ENCODE measurements at places on chromosomes 1 and 21.

- DNase-seq: no peak
Measured at GRCh38 chr1:23092447-23092846, 73.2 kb downstream of the KDM1A start.

DNA sequence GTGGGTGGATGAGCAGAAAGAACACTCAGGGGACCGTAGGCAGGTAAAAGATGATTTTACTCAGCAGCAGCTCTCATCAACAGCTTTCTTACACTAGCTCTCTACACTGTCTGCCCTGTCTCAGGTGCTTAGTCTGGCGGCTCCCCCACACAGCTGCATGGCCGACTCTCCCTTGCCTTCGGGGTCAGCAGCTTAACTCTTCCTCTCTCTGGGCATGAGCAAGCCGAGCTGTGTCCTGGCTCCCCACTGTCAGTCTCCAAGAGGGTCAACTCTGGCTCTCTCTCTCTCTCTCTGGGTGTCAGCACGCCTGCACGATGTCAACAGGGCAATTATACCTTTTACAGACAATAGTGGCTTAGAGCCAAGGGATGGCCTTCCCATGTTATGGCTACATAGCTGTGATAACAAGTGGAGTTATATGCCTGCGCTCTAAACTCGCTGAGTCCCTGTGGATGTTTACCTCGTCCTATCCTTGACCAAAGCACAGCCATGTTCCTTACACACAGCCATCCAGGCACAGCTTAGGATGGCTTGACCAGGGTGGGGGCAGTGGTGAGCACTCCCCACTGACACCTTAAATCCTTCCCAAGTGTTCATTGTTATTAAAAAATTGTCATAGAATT, 3.1 kb upstream of the BCL10 start:
- DNase-seq: no peak

DNA sequence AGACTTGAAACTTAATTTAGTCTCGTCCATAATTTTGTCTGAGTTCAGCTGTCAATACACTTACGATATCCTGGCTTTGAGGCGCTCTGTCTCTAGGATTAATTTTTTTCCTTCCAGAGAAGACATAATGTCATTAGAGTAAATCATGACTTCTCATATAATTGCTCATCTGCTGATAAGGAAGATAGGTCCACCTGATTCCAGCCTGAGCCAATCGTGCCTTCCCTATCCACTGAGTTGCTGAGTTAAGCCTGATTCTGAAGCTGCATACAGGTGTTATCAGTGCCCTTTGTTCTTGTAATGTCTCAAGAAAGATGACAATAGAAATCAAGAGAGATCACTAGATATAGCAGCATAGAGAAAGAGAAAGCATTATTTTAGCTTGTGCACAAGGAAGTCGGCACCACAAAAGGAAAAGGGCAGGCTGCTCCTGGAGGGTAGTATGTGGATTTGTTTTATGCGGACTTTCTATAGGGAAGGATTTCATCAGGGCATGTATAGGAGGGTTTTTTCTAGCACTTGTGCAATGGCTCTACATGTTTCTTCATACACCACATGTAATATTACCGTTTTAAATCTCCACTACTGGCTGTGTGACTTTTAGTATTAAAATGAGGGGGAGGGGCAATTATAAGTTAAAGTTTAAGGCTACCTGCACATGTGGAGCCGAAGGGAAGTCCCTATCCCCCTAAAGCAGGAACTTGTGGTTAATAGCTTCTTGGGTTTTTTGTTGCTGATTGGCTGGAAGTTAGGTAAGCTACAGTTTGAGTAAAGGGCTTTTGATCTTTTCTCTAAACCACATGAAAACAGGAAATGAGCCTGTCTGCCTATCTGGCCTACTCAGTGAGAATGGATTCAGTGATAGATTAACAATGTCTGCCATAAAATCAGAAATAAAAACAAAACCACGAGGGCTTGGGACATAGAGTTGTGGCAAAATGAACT, 133.4 kb downstream of the PLPPR5 start:
- no peak for DNase-seq

GRCh38 chr1:213274140-213274539, 223.1 kb downstream of the RPS6KC1 start:
- DNase-seq: no peak

GRCh38 chr1:9289711-9290485, 2.8 kb upstream of the SPSB1 start:
- peak; percentile 81 for DNase-seq

DNA sequence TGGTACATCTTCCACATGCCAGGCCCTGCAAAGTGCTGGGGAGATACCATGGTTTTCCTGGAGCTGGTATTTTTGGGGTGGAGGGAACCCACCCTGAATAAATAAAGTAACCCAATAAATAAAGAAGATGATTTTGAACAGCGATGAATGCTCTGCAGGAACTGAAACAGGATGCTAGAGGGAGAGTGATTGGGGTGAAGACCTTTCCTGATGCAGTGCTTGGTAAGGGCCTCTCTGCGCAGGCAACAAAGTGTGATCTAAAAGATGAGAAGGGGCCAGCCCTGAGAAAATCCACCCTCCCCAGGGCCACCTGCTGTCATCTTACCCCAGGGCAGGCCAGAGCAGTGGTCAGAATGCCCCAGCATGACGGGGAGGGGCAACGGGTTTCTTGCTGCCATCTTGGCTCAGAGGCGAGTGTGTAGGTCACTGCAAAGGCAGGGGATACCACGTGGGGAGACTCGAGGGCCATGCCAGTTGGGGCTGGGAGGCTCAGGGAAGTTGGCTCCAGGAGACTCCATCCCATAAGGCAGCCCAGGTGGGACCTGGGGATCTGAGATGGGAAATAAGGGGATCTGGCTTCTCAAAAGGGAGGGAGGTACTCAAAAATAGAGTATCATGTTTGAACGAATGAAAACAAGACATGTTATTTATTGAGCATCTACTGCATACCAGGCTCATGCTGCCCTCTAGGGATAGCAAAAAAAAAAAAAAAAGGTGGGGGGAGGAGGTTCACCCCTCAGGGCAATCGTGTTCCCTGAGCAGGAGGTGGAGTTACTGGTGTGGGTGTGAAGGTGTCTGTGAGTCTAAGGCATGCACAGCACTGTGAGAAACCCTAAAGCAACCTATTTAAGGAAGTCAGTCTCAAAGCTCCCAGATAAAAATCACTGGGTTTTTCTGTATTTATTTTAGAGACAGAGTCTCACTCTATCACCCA, 2.8 kb downstream of the SRARP start:
- DNase-seq: no peak

- DNase-seq: no peak
Measured at GRCh38 chr1:27011976-27012563, 580 bp downstream of the TENT5B start.

DNA sequence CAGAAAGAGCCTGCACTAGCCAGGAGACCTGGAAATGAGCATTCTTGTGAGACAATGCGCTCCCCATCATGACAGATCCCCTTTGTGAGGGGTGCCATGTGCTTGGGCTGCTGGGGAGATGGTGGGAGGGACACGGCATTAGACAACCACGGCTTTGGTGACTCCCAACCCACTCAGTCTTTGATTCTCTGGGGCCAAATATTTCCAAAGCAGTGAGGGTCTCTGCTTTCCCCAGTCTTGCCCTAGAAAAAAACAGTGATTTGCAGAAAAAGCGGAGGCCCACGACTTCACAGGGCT, 10.2 kb downstream of the SLC45A3 start:
- no peak for DNase-seq

GRCh38 chr1:65844296-65844695, 51.6 kb downstream of the PDE4B start:
- no peak for DNase-seq

- no peak for DNase-seq
Measured at GRCh38 chr1:234400773-234401172, 27.5 kb downstream of the COA6 start.

DNA sequence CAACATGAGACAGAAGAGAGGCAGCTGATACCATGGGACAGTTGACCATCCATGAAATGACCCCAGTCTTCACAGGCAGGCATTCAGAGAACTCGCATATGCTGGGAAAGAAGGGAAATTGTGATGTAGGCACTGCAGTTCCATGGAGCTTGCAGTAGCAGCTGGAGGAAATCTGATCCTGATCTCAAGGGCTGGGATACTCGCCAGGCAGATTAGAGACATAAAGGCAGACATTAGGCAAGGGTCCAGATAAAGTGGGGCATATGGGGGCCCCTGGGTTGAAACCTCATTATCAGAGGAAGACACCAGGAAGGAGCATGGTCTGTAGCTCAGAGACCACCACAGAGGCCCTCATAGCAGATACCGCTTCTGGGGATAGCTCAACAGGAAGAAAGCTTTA, 48.7 kb upstream of the TNR start:
- DNase-seq: no peak

DNA sequence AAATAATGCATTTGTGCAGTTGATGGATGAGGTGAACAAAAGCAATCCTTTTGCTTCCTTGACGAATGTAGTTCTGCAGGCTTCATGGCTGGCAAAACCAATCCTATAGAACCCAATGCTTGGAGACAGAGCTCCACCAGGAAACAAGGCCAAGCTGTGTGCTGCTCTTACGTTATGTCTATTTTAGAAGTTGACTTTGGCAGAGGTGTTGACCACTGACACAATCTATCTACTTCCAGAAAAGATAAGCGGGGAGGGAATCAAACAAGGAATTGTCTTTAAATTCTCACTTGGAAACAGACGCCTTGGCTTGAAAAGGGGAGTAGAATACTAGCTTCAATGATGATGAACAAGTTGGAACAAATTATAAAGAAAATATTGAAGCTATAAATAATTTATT, 211.2 kb downstream of the SETD4 start:
- DNase-seq: no peak

Measured in fibroblast of skin of left quadriceps (primary cell).